Urinary bladder (tissue), 4 donors: ENCODE measurements at places on chromosomes 11 and 22. TPM values are rescaled to one million over a fixed set of nuclear protein-coding genes. Genes with fewer than 3 reads are reported as not detected.

- no peak for DNase-seq
These were observed 10.7 kb upstream of the CTSF start for GRCh38 chr11:66579017-66579606.

DNA sequence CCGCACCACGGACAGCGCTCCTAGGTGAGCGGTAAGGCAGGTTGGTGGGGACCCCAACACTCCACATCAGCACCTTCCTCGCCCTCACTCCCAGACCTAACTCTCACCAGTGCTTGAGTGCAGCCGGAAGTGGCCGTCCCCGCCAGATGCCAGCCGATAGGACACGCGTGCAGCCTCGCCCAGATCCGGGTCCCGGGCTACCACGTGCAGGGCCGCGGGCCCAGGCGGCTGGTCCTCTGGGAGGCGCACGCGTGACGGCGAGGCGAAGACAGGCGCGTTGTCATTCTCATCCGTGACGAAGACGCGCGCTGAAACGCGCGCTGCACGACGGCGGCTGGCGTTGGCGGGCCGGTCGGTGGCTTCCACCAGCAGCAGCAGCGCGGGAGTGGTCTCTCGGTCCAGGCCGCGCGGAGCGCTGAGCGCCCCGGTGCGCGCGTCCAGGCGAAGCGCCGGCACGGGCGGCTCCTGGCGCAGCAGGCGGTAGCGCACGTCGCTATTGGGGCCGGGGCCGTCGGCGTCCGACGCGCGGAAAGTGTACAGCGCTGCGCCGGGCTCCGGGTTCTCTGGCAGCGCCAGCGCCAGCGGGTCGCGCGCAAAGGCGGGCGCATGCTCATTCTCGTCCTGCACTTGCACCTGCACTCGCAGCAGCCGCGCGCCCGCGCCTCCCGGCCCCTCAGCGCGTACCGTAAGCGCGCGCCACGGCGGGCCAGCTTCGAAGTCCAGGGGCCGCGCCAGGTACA lies 10.8 kb upstream of the TPP1 start:
- no peak for DNase-seq

- no peak for DNase-seq
These were observed 143.0 kb upstream of the SORL1-AS1 start for GRCh38 chr11:121595717-121596161.

GRCh38 chr11:68216171-68216938 lies 3.3 kb upstream of the KMT5B start:
- DNase-seq = no peak

- no peak for DNase-seq
These were observed 113.6 kb downstream of the DYNC2H1 start for GRCh38 chr11:103222806-103223205.

DNA sequence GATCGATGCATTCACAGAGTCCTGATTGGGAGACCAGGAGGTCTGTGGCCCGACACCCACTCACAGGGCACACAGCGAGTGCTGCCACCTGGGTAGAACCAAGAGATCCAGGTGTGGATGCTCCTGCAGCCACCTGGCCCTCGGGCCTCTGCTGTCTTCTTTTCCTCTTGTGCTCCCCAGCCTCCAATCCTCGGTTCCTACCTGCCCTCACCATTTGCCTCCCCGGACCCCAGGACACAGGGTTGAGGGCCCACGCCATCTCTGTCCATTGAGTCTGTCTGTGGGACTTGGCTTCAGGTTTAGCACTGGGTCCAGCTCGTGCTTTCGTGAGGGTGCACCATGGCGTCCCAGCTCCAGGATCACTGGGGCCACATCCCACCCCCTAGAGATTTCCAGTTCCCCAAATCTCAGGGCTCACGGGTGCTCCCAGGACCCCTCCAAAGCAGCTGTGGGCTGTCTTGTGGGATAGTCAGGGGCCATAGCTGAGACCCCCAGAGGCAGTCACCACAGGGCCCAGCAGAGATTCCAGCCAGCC lies 591.1 kb downstream of the BRD1 start:
- no peak for DNase-seq

GRCh38 chr11:11461473-11461872 lies 108.4 kb upstream of the CSNK2A3 start:
- DNase-seq = no peak

GRCh38 chr11:35549787-35550186 lies 24.4 kb upstream of the PAMR1 start:
- DNase-seq = no peak

- no peak for DNase-seq
These were observed 118.1 kb downstream of the ETS1 start for GRCh38 chr11:128469220-128469619.

GRCh38 chr11:100719362-100719761 lies 32.3 kb downstream of the ARHGAP42 start:
- DNase-seq = no peak

DNA sequence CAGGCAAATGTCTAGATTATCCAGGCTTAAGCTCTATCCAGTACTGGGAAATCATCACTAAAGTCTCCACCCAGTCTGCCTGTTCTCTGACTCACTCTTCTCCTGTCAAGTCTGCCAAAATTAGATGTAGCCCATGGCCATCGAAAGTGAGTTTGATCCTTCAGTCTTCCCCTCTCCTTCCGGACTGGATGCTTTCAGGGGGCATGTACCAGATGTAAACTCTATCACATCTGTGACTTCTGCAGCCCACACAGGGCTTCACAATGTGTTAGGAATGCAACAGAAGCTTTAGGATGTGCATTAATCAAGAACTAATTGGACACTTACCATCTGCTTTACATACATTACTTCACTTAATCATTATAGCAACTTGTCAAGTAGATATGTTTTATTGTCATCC lies 12.3 kb downstream of the ME3 start:
- DNase-seq = no peak

DNA sequence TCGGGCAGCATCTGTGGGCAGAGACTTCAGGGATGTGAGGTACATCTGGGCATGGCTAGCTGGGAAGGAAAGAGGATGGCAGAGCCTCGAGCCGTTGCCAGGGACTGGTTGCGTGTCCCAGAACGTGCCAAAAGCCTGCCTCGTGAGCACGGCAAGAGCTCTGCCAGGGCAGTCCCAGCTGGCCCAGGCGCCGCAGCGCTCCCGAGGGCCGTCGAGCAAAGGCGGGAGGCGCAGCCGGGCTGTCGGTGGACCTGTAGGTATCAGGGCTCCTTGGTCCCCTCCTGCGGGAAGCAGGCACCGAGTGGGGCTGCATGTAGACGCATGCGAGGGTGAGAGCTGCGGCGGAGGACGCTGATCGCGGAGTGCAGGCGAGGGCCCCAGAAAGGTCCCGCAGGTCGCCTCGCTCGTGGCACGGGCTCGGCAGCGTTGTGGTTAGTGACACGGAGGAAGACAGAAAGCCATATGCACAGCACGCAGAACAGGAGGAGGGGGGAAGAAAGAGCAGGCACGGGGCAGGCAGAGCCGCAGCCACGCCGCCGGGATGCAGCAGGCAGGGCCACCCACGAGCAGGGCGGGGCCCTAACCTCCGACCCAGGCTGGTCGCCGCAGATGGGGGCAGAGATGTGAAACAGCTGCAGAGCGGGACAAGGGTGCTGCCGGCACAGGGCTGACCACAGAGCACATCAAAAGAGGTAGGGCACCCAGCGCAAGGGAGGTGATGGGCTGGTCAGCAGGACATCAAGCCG lies 18.0 kb downstream of the LSP1 start:
- no peak for DNase-seq

- DNase-seq = no peak
These were observed 138.1 kb downstream of the SHANK2 start for GRCh38 chr11:71114124-71114851.

DNA sequence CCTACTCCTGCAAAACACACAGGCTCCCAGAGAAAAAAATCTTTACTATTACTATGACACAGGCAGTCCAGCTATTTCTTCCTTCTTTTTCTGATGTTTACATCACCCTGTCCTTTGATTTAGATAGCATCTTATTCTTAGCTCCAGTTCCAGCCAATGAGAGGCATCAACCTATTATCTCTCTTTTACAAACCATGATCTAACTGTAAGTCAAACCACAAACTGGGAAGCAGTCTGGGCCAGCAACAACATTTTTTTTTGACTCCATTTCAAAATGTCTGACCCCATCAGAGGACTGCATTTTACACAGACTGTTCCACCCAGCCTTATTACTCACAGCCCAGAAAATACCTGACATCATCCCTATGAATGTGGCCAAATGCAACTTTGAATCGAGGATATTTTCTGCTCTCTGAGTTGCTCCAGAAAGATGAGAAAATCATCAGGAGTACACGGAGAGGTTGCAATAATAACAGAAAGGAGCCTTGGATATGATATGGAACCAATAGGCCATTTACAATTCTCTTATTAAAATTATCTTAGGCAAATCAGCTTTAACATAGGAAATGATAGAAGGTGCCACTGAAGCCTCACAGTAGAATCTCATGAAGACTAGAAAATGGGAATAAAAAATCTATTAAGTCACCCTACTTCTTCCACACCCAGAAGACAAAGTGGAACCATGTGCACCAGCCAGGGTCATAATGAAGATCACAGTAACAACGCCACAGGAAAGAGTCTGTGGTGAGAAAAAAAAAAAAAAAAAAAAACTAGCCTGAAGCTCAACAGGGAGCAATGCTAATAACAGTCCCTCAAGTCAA lies 21.2 kb downstream of the TBRG1 start:
- no peak for DNase-seq

GRCh38 chr22:17827466-17827865 lies 53.2 kb upstream of the BID start:
- DNase-seq = no peak

DNA sequence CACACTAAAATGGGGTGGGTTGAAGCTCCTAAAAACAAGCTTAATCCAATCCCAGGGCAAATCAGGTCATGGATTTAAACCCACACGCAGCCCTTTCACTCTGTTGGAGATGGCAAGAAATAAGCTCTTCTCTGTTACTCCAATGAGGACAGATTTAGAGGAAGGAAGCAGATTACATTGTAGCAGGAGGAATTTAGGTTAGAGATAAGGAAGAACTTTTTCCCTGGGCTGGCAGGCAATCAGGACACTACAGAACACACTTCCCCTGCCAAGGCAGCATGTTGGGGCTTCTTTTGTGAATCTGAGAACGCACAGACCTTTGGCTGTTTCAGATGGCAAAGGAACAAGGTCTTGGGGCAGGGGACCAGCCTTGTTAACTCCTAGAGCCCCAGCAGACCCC lies 46.2 kb downstream of the C11orf58 start:
- DNase-seq = no peak

- no peak for DNase-seq
These were observed 5.4 kb downstream of the CTSF start for GRCh38 chr11:66562907-66563583.

GRCh38 chr11:45964911-45965389 lies 42.5 kb downstream of the LARGE2 start:
- DNase-seq = peak; percentile 48

DNA sequence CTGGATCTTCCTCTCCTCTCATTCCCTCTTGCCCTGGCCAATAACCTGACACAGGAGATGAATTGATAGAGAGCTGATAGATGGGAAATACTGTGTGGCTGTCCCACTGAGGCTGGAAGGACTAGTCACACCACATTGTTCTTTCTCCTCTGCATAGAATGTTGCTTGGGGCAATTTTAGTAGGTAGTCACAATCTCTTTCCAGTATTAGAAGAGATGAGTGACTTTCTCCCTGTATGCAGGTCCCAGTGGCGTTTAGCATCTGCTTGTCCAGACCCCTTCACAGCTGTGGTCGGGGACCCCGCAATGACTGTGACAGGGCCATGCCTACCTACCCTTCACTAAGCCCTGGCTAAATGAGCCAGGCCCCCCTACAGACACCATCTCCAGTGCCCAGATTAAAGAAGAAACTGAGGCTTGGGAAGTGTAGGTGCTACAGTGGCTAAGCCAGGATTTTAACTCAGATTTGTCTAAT lies 24.0 kb upstream of the P2RY2 start:
- DNase-seq = no peak

DNA sequence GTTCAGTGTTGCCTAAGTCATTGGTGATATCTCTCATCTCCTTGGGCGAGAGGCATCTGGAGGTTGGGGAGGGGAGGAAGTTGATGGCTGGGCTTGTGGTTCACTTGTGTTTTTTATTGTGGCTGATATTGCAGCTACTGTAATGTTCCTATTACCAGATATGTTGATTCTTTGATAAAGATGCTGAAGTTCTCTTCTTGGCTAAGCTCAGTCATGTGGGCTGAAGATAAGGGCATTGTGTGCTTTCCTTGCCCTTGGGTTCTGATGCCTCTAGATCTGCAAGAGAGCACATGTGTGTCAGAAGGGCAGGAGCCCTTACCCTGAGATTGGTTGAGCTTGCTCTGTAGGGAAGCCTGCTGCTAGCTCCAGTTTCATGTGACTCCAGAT lies 12.0 kb downstream of the STX3 start:
- DNase-seq = no peak

DNA sequence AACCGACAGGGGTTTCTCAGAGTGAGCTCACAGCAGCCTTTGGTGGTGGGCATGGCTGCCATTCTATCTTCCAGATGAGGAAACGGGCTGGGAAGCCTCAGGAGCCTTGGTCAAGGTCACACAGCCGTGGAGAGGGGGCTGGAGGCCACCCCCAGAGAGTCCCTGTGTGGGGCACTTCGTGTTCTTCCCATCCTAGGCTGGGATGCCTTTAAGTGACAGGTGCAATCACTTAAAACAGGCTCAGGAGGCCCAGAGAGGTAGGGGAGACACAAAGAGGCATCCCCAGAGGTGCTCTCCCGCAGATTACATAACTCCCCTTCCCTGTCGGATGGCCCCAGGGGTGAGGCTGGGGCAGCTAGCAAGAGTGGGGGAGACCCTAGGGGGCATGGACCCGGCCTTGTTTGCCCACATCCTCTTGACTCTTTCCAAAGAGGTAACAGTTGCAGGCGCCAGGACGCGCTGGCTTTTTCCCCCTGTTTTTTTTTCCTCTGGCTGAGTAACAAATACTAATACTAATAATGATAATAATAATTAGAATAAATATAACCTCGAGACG lies 17.5 kb upstream of the SHISAL1 start:
- DNase-seq = no peak

GRCh38 chr11:115784796-115785521 lies 280.7 kb upstream of the CADM1 start:
- no peak for DNase-seq

DNA sequence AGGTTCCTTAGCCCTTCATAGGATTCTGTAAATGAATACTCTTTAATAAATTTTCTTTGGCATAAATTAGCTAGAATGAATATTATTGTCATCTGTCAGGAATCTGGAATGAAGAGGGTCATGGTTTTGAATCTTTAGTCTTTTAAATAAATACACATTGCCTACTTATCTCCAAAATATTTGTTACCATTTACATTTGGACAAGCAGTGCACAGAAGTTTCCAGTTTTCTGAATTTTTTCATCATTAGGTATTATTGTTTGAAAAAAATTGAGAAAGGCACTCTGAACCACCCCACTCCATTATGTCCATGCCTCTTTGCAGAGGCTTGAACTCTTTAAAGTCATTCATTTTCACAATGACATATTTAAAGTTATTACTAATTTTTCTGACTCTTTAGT lies 549.0 kb upstream of the LUZP2 start:
- DNase-seq = no peak

Gene SEPTIN5
- polyA plus RNA-seq = 20.9 TPM

Gene RIC3
- 8.8 TPM for polyA plus RNA-seq

Gene PTPRJ
- polyA plus RNA-seq = 3.1 TPM

Gene SLC22A25
- not detected for polyA plus RNA-seq

Gene KCNE3
- 5.8 TPM for polyA plus RNA-seq

Gene LRRC10B
- polyA plus RNA-seq = 2.7 TPM

Gene MCHR1
- polyA plus RNA-seq = 0.95 TPM

Gene C11orf42
- not detected for polyA plus RNA-seq

Gene PKNOX2
- 4.7 TPM for polyA plus RNA-seq

Gene GPHA2
- polyA plus RNA-seq = not detected
